ENCODE measurements at places on chromosomes 7 and 10.

- DNase-seq, result no peak
These were observed 225.1 kb upstream of the YAE1 start for GRCh38 chr7:39341083-39341482.

DNA sequence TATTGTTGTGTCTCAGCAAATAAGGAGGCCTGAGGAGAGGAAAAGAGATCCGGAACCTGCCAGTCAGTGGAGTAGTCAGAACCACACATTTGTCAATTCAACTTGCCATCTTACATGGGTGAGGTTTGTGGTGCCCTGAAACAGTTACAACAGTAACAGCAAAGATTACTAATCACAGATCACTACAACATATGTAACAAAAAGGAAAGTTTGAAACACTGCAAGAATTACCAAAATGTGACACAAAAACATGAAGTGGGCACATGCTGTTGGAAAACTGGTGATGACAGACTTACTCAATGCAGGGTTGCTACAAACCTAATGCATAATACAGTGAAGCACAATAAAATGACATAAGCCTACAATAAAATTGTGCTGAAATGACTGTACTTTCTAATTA lies 89.4 kb downstream of the LRRN3 start:
- no peak for DNase-seq

DNA sequence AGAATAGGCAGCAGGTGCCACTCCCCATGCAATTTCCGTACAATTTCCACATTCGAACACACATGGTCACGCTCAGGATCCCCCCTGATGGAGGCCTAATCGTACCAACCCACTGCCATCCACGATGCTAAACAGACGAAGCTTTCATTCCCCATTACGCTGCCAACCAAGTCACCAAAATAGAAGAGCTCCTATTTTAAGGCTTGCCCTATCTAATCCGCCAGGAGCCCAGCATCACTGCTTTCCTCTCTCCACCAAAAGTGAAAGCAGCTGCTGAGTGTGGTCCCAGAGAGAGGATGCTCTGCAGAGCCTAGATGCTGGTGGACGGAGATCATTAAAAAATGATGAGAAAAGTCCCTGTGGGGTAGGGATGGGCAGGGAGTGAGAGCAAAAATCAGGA lies 43.3 kb downstream of the HSPA12A start:
- no peak for DNase-seq

DNA sequence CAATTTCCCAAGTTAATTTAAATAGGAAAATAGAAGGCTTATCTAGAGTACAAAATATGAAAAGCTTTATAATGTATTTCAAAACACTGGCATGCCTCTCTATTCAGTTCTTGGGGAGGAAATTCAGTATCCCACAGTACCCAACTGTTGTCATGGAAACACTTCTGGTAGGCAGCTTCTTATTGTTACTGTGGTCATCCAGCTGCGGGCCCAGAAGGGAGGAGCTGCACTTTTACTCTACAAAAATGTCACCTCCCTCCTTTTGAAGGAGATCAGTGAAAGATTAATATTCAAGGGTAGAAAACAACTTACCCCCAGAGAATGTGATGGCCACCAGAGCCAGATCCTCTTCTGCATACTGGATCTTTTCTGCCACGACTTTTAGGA lies 202.8 kb downstream of the RAPGEF5 start:
- DNase-seq, result no peak

GRCh38 chr10:90859321-90859751 lies 1.5 kb upstream of the HTR7 start:
- DNase-seq, result no peak

DNA sequence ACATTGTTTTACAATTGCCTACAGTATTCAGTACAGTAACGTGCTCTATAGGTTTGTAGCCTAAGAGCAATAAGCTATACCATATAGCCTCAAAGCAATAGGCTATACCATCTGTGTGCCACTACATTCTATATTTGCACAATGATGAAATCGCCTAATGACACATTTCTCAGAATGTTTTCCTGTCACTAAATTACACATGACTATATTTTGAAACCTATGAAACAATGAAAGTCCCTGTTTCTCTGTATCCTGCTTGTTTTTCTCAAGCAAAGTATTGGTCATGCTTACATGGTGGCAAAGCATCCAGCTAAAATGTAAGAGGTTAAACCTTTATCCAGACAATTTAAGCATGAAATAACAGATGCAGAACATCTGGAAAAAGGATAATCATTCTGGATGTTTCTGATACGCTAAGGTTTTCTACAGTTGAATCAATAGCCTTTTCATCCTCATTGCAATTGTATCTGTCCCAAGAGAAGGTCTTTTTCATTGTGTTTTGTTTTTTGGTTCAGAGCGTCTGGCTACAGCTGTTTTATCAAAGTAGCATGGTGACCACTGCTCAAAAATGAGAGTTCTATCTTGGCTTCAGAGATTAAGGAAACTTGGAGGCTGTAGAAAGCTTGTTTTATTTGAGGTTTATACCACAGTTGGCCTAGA lies 81.7 kb downstream of the CSTF2T start:
- no peak for DNase-seq

GRCh38 chr7:121109145-121109544 lies 120.6 kb downstream of the CPED1 start:
- no peak for DNase-seq

- DNase-seq, result no peak
These were observed 122.0 kb downstream of the ARL4A start for GRCh38 chr7:12809476-12809875.

- DNase-seq, result no peak
These were observed 57.0 kb downstream of the SHTN1 start for GRCh38 chr10:116947841-116948529.

DNA sequence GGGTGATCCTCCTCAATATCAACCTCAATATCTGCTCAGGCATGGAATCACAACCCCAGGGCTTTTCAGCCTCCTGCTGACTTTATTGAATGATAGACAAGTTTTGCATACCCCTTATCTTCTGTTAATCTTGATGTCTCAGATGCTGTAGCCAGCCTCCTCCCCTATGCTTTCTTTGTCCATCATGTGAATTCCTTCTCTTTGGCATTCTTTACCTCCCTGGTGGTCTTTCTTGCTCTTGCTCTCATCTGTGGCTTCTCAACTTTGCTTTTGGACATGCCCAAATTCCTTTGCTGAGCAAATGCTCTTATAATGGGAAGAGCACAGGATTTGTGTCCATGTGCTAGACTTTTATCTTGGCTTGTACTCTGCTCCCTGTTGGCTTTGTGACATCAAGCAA lies 73.4 kb upstream of the FAM13C start:
- DNase-seq, result no peak
